ENCODE measurements at places on chromosomes 13 and 19.

- no peak for DNase-seq
These were observed 1303.0 kb downstream of the EFNB2 start for GRCh38 chr13:105232439-105232838.

GRCh38 chr13:91058066-91058465 lies 289.4 kb upstream of the MIR17HG start:
- DNase-seq = no peak

- DNase-seq = peak; percentile 71
These were observed at the start of gene RNASEH2B for GRCh38 chr13:50909605-50910484. Gene RNASEH2B (plus strand): TSS chr13:50909791. CDS start chr13:50910077, 286 bp downstream.

- DNase-seq = peak; percentile 55
These were observed 10.6 kb downstream of the NANOS3 start for GRCh38 chr19:13887517-13887916.

DNA sequence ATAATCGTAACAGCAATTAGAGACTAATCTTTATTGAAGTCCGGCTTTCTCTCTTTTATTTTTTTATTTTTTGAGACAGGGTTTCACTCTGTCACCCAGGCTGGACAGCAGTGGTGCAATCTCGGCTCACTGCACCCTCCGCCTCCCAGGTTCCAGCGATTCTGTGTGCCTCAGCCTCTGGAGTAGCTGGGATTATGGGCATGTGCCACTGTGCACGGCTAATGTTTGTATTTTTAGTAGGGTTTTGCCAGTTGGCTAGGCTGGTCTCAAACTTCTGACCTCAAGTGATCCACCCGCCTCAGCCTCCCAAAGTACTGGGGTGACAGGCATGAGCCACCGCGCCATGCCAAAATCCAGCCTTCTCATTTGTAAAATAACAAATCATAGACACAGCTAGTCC lies 3.7 kb downstream of the APOC2 start:
- DNase-seq = no peak

GRCh38 chr13:98480915-98481877 lies 95.7 kb downstream of the STK24 start:
- no peak for DNase-seq

DNA sequence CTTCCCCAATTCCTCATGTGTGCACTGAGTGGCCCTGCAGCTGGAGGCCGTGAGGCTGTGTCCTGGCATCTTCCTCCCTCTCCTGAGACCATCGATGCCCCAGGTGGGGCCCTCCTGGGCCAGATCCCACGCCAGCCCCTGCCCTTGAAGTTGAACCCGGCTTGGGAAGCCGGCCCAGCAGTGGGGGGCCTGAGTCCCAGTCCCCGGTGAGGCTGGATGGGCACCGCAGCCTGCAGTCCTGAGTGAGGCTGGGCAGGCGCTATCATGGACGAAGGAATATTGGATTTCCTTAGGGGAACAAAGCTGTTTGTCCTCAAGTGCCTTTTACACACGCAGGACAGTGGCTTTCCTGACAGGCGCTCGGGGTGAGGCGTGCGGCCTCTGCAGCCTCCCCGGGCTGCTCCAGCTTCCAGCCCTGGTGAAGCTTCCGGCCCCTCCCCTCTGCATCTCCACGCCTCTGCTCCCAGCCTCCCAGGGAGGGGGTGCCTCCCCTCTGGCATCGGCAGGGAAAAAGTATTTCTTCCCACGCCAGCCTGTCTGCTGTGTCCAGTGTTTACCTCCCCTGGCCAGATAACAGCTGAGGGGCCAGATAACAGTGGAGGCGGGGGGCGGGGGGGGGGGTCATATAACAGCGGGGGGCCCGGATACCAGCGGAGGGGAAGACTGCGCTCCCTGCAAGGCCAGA lies 159.5 kb downstream of the KDM4B start:
- DNase-seq = no peak

DNA sequence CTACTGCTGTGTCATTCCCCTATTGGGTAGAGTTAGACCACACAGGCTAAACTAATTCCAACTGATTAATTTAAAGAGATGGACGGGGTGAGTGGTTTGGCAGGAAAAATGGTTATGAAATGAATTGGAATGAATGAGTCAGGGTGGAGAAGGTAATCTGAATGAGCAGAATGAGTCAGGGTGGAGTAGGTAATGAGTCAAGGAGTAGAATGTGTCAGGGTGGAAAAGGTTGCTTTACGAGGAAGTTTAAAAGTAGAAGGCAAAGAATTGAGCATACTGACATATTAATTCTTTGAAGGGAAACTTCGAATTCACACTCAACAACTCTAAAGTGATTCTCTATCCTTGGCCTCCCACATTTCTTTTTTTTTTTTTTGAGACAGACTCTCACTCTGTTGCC lies 12.7 kb upstream of the ZNF121 start:
- no peak for DNase-seq

GRCh38 chr19:34503531-34504272 lies 22.1 kb downstream of the WTIP start:
- no peak for DNase-seq

GRCh38 chr13:52782471-52783448 lies 43.1 kb upstream of the CNMD start:
- DNase-seq = no peak

- no peak for DNase-seq
These were observed 18.6 kb downstream of the HNRNPM start for GRCh38 chr19:8463365-8463764.

DNA sequence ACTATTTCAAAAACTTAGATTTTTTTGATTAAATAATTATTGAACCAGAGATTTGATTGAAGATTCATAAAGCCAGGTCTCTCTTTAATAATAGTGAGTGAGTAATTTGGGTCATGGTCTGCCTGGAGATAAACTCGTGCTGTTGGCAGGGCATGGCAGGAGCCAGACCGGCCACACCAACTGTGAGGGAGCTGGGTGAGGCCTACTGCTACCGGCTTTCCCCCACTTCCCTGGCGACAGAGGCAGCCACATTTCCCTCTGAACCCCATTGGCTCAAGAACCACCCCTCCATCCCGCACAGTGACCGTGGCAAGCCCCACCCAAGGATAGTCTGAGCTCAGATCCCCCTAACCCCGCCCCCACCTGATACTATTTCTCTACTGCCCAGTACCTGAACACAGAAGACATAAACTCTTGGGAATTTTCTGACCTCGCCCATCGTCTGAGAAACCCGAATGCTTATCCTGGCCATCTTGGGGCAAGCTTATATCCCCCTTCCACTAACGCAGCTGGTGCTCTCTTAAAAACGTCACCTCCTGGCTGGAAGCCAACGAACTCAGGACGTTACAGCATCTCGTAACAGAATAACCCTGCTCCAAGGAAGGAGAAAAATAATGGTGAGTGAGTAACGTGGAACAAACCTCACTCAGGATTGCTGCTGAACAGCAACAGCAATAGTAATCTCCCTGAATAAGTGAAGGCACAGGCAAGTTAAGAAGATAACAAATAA lies 627.6 kb upstream of the PCDH9 start:
- DNase-seq = no peak

DNA sequence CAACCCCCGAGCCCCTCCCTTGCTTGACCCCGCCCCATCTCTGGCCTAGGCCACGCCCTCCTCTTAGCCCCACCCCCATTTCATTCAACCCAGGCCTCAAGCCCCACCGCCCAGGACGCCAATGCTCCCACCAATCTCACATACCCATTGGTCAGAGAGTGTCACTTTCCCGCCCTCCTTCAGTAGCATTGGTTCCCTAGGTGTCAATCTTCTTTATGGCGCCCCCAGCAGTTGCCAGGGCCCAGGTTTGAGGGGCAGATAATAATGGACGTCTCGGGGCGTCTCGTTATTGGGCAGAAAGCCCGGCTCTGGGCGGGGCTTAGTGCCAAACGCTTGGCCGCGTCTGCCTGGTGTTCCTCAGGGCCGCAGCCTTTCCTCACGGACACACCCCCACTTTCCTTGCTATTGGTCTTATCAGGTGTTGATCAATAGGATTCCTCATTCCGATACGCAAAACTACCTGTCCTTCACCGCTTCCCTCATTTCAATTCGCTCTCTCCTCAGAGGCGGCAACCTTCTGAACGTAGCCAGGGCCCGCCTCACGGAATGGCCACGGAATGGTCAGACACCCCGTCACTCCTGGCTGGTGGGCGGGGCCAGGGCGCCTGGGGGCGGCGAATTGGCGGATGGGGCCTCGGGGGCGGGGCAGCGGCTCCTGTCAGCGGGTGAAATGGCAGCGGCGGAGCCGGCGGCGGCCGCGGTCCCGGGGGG lies at the start of gene EVI5L:
TSS of gene EVI5L (plus strand) at position 658 of the 711 bp plus-strand sequence. CDS start 16,325 bp downstream, outside the sequence.
- peak; percentile 100 for DNase-seq

DNA sequence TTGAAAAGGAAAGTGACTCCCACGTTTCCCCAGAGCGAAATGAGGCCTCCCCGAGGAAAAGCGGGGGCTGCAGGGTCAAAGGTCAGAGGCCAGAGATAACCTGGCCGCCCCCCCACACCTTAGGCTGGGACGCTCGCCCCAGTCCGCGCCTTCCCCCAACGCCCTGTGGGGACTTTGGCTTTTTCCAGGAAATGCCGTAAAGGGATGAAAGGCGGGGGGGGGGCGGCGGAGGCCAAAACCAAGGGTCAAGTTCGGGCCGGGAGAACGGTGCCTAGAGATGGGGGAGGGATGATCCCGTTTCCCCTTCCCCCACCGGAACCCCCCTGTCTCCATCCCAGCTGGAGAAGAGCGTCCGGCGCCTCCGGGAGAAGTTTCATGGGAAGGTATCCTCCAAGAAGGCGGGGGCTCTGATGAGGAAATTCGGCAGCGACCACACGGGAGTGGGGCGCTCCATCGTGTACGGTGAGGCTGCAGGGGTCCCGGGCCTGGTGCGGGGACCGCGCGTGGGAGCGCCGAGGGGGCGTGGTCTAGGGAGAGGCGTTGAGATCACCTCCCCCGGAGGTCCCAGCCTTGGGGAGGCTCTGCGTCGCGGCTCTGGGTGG lies 575 bp downstream of the SHFL start:
- no peak for DNase-seq

DNA sequence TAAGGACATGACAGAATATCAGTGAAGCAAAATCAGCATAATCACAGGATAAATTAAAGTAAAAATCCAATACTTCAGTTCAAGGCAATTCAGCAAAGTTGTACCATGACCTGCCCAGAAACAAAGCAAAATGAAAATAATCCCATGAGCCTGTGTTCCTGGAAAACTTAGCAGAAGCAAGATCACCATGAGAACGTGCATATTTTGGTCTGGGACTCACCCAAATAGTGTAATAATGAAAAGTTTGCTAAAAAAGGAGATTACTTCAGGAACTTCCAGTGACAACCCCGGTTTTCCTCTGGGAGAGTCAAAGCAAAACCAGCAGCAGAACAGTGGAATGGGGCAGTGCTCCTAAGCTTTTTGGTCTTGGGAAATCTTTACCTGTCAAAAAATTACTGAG lies 14.9 kb upstream of the RPL21 start:
- DNase-seq = no peak

- DNase-seq = no peak
These were observed 756.0 kb upstream of the PCDH20 start for GRCh38 chr13:62171697-62172096.

- DNase-seq = no peak
These were observed 411.0 kb downstream of the HS6ST3 start for GRCh38 chr13:96500953-96501352.

GRCh38 chr13:78659450-78659730 lies 435 bp upstream of the OBI1 start:
- DNase-seq = no peak

DNA sequence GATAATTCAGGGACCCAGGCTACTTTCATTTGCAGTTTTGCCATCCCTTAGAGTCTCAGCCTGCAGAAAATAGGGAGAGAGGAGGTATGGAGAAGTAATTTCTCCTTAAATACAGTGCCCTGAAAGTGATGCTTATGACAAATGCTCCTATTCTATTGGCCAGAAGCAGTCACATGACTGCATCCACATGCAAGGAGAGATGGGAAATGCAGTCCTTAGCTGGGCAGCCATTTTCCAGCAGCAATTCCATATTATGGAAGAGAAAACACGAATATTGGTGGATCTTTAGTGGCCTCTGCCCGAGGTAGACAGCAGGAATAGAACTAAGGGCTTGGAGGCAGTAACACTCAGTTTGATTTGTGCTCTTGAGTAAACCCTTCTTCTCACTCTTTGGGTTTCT lies 39.4 kb downstream of the VAV1 start:
- DNase-seq = no peak

All from GF-D8 (cell line).